ENCODE measurements at places on chromosomes 7 and 10.
A peak's percentile ranks its signal among the peaks of the same experiment; 100 is the strongest.

DNA sequence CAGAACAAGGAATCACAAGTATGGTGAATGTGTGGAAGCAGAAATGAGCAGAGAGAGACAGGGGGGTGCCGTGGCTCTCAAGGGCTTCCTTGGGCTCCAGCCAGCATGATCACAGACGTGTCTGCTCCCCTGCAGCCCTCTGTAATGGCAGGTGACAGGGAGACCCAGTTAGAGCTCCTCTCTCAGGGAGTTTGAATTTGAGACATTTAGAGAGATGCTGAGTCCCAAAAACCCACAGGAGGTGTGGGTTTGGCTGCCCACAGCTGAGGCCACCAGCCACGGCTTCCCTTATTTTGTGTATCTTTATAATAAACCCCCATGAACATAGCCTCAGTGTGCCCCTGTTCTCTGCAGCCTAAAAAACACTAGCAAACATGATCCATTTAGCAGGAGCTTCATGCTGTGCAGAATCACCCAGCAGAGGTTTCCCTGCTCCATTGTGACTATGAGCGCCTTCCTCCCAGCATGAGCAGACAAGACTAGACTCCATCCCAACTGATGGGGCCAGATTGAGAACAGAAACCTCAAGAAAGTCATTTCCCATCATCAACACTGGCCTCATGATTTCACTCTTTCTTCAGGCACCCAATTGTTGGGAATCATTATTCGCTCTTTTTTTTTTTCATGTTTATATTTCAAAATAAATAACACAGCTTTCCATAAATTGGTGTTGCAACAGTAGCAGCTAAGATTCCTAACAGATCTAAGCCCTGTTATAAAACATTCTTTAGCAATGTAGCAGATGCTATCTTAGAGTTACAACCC is 13.4 kb downstream of the NOD1 start:
- no peak for DNase-seq

- DNase-seq, result no peak
Observed at GRCh38 chr10:63885156-63885555, 364.0 kb downstream of the REEP3 start.

- DNase-seq, result no peak
Observed at GRCh38 chr10:86106616-86107015, 260.0 kb downstream of the GRID1 start.

DNA sequence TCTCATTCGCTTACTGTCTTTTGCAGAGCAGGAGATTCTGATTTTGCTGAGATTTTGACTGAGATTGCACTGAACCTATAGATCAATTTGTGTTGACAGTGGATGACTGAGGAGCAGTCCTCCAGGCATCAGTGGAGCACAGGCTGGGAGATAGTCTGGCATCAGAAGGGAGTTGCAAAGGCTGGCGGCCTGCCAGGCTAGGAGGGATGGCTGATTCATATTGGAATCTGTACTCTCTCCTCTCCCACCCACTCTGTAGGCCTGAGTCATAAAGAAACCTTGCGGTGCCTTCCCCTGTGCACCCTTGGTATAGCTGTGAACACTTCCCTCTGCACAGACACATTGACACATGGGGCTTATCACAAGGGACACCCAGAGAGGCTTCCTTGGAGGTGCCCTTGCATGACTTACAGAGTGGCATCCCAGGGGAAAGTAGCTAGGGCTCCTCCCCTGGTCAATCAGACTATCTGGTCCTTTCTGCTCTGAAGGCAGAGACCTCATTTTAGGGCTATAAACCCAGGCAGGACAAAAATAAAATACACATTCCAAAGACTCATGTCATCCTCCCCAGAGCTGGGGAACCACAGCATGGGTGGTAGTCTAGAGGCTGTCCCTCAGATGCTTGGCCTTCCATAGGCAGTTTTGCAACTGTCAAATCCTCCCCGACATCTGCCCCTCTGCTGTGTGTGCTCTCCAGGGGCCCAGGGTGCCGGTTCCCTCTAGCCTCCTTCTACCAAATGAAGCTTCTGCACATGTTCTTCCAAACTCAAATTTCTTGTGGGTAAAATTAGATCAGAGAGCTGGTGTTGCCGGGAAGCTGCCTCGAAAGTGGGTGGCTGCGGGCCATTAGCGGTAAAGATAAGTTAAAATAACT is 37.4 kb upstream of the EEPD1 start:
- peak; percentile 32 for DNase-seq

All from activated T-cell treated with anti-CD3 and anti-CD28 coated beads, Interleukin-2, amount 50 U/mL, for 1 hour (primary cell).